Suppressor macrophage treated with lipopolysaccharide for 1 hour (primary cell): ENCODE measurements at places on chromosomes 7 and 10.
A peak's percentile ranks its signal among the peaks of the same experiment; 100 is the strongest.

GRCh38 chr10:44279426-44280126, 105.3 kb downstream of the CXCL12 start:
- no peak for DNase-seq

GRCh38 chr7:127478461-127478860, 86.0 kb upstream of the ZNF800 start:
- DNase-seq: no peak

DNA sequence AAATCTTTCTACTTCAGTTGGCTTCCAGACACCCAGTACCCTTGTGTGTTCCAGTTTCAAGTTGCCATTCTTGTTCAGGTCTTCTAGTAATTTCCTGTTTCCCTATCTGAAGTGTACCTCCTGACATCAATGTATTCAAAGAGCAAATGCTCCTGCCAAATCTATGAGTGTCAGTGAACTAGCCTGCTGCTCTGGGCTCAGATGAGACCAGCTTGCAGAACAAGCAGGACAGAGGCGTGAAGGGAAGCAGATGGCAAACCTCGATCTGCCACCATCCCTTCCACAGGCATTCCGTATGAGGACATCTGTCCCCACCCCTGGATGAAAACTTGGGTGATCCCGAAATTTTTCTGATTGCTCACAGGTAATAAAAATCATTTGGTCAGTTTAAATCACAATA, 4.4 kb upstream of the MPP7 start:
- DNase-seq: no peak

GRCh38 chr10:52668024-52668423, 104.6 kb downstream of the MBL2 start:
- no peak for DNase-seq

DNA sequence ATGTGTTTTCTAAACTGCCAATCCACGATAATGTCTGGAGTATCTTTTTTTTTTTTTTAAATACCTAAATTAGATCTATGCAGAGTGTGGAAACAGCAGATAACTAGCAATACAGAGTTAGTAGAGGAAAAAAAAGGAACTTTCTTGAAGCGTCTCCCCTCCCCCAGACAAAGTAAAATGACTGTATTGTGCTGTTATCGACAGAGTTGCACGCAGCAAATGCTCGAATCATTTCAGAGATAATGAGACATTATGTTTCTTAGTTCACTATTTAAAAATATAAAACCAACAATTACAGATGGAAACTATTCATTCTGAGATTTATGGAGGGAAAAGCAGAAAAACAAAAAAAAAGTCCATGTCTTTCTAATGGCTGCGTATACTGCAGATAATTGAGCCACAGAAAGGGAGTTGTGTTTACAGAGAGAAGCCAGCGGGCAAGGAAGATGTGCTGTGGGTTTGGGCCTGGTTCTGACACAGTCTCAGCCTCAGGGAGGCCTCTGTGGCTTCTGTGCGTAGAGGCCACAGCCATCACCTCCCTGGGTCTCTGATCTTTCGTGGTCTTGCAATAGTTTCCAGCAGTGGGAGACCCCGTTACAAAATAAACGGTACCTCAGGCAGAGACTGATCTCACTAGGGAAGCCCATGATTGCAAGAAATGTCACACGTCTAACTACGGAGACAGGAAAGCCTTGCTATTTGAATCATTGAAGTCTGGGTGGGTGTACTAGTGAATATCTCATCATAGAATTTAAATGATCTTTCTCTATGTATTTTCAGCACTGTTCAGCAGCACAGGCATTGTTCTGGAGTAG, 19.1 kb upstream of the KLF6 start:
- peak; percentile 99 for DNase-seq

DNA sequence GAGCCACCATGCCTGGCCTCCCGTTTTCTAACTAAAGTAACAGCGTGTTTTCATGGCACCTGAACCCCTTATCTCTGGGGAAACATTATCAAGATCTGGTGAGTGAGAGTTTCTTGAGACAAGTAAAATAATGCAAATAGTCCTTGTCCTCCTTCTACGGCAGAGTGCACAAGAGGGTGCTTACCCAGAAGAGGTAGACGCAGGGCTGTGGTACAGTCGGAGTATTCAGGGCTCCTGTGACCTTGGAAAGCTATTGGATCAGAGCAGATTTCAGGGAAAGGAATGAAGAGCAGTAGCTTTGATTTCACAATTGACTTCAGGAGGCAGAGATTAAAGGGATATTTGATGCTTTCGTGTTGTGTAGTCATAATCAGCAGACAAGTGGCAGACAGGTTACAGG, 269.1 kb downstream of the ZNF248 start:
- DNase-seq: no peak

DNA sequence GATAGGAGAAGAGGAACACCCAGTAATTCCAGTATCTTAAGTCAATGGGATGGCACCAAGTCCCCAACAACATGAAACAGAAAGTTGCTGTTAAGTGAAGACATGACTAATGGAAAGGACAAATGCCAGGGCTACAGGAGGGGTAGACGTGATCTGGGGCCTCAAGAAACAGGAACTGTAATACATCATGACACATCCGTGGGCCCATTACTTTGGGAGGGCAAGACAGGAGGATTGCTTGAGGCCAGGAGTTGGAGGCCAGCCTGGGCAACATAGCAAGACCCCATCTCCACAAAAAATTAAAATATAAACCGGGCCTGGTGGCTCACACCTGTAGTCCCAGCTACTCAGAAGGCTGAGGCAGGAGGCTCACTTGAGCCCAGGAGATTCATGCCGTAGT, 408.6 kb upstream of the PRKCQ start:
- peak; percentile 79 for DNase-seq

DNA sequence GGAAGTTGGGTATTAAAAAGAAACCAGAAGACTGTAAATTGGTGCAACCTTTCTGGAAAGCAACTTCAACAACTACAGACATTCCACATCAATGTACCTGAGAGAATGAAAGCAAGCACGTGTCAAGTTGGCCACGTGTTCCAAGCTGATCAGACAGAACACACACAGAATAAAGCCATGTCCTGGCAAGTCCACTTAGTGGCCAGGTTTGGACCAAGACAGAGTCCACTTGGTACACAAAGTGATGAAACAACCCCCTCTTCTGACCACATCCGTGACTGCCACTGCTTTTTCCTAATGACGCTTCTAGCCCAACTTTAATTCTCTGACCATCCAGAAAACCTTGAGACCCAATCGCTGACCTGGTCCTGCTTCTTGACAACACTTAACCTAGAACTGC, 109.4 kb downstream of the ABLIM1 start:
- DNase-seq: peak; percentile 13

DNA sequence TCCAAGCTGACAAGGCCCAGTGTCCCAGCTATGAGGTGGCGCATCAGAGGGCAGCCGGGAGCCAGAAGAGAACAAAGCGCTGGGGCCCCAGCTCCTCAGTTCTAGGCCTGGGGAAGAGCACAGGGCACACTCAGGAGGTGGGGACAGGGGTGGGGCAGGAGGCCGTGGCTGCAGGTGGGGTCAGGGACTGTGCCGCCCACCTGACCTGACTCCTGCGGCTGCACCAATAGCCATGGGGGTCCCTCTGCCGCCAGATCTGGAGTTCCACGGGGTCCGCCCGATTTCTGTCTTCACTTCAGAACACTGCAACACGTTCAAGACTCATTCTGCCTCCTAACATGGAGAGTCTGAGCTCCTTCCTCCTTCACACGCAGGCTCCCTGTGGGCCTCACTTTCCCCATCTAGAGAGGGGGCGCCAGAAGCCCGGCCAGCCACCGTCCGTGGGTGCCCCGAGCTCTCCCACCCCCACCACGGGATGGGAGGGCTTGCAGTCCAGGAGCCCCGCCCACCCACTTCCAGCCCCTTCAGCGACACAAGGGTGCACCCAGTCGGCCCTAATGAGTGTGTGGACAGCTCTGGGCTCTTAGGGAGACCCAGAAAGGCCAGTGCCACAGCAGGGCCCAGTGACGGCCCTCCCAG, 278.3 kb downstream of the MAD1L1 start:
- no peak for DNase-seq

DNA sequence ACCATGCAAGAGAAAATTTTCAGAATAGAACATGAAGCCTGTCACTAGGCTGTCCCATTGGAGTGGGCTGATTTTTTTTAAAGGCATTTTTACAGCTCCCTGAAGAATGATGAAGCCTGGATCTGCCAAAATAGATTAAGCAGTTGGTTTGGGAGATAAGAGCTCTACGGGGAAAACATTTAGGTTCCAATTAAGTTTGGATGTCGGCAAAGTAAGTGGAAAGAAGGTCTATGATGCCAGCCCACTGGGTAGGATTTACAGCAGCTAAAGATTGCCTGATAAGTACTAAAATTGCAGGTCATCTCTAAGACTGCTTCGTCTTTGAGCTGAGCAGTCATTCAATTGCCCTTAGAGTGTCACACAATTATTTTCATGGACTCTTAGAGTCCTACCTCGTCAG, 939.2 kb upstream of the CELF2 start:
- DNase-seq: peak; percentile 16

- no peak for DNase-seq
Observed at GRCh38 chr10:35498693-35499092, 106.4 kb upstream of the GJD4 start.

DNA sequence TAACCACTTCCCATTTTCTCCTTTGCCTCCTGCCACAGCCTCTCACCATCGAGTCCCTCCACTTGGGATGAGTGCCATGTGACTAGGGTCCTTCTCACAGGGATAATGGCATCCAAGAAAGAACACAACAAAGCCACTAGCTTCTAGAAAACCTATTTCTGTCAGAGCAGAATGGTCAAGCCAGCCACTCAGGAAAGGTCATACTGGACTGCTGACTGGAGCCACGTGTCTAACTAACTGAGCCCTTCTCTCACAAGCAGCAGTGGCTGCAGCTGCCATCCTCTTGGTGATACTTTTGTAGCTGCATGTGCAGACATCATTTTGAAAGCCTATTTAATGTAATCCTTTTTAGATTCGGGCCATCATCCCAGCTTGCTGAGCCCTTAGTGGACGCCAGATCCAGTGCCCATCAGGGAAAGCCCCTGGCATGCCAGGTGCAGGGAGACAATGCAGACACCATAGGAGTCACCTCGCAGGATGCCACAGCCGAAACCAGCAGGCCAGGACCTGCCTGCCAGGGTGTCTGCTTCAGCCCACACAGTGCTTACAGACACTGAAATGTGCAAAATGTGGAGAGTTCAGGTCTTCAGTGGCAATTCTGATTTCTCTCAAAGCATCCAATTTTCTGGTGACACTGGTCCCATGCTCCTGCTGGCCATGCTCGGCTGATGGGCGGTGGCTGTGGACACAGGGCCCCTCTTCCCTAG, 98.3 kb upstream of the DDC start:
- no peak for DNase-seq

GRCh38 chr10:110655320-110655719, 11.2 kb downstream of the RBM20 start:
- no peak for DNase-seq

DNA sequence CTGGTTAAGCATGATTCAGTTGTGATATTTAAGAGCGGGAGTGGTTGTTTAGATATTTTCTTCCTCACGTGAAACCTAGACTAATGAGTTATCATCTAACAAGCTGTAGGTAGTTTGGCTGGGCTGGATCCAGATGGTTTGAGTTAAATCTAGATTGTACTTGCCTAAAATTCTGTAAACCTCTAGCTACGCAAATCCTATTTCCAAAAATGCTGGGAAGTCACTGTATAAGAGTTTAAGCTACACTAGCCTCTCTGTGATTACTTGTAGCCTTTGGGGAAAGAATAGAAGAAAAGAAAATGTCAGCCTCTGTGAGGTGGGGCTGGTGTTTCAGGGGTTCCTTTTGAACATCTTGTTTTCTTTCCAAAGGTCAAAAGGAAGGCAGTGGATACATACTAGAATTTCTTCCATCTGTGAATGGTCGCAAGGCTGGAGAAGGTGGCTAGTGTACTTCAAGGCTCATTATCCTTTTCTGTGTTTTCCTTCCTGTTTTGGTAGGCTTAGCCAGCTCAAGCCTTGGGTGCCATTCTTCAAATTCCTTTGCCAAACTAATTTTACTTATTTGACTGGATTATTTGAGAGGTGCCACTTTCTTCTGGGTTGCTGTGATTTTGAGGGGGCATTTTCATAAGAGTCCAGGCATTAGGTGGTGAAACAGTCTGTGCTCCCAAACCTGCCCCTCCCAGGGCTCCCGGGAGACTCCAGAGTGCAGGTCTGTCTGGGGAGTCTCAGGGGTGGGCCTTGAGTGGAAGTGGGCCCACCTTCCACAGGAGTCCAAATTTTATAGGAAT, 5.2 kb upstream of the EN2 start:
- no peak for DNase-seq

DNA sequence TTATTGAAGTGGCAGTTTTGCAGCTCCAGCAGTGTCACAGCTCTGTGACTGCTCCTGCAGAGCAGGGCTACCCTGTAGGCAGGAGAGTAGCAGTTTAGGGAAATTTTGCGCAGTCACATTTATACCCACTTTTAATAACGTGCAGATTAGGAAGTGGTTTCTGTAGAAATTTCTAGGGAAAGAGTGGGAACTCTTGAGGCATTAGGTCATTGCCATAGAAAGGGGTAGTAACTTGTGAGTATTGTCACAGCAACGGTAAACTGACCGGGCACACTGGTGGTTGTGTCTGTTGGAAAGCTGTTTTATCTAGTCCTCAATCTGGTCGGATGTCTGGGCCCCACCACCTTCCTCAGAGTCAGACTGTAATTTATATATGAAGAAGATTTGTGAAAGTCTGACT, 51.9 kb downstream of the CDC14C start:
- DNase-seq: peak; percentile 60

DNA sequence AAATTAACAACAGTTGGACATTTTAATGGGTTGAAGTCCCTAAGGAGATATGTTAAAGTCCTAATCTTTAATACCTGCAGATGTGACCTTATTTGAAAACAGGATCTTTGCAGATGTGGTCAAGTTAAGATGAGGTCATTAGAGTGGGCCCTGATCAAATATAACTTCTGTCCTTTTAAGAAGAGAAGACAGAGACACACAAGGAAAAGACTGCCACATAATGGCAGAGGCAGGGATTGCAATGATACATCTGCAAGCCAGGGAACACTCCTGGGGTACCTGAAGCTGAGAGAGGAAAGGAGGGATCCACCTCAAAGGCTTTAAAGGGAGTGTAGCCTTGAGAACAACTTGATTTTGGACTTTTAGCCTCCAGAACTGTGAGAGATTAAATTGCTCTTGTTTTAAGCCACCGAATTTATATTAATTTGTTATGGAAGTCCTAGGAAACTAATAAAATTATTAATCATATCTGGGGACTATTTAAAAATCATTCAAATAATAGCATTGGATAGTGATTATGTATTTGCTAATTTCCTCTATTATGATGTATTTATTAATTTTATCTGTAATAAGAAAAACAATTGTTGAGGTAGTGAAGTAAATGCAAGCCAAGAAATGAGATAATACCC, 700.0 kb upstream of the PCDH15 start:
- DNase-seq: no peak

GRCh38 chr7:98192781-98193457, 18.3 kb upstream of the BHLHA15 start:
- no peak for DNase-seq

GRCh38 chr10:84205049-84205852, 10.9 kb downstream of the CDHR1 start:
- peak; percentile 66 for DNase-seq

DNA sequence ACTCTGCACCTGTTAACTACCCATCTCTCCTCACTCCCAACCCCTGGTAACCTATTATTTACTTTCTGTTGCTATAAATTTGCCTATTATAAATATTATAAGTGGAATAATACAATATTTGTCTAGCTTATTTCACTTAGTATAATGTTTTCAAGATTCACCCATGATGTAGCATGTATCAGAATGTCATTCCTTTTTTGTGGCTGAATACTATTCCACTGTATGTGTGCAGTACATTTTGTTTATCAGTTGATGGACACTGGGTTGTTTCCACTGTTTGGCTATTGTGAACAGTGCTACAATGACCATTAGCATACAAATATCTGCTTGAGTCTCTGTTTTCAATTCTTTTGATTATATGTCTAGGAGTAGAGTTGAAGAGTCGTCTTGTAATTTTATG, 92.8 kb upstream of the KAT6B start:
- DNase-seq: no peak
